ENCODE measurements at places on chromosomes 13 and 19. TPM values are rescaled to one million over a fixed set of nuclear protein-coding genes. Genes with fewer than 3 reads are reported as not detected.

DNA sequence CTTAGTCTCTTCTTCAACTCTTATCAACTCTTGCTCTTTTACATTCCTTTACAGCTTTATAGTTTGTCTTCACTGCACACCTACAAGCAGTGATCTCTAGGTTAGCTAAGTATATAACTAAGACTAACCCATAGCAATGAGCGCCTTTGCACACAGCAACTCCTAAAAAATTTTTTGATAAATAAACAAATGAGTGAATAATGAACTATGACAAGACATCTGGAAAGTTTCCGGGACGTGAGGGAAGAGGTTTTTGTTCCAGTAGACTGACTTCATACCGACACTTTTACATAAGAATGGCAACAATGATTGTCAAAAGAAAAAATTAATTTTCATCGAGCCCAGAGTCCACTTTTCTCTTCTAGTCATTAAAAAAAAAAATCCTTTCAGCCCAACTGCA lies 98.3 kb downstream of the ELF1 start:
- DNase-seq: no peak

The DLEU7 gene
- 3.9 TPM for total RNA-seq

DNA sequence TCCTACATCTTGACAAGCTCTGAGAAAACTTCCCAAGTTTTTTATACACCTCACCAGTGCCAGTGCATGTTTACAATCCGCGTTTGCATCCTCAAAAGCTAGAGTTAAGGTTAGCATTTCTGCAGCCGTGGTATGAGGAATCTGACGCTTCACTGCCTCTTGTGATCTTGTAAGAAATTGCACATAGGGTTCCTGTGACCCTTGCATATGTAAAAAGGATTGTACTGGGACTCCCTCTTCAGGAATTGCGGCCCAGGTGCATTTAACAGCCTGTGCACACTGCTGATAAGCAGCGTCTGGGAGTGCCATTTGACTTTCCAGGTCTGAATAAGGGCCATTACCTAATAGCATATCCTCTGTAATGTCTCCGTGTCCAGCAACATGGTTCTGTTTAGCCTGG lies 15.3 kb downstream of the FPR3 start:
- H3K27me3 ChIP-seq: no peaks in the 10 kb centered on the region
- no peak for DNase-seq
- no peak overlapping the region for H3K4me3 ChIP-seq
- no peak overlapping the region for H3K27ac ChIP-seq

The DCT gene
- total RNA-seq: 1.3 TPM

DNA sequence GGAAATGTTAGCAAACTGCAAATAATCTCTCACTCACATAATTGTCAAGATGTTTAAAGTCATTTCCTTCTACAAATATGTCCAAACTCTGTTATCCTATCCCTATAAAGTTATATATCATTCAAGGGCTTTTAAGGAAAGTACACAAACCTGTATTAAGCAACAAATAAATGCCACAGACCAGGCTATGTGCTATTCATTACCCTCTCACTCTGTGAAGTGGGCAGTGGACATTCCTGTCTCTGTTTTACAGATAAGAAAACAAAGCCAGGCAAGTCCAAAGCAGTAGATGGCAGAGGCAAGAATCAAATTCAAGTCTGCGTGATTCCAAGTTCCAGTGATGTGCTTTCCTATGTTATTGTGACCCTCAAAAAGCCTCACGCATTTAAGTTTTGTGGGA lies 140.6 kb downstream of the LHFPL6 start:
- no peak overlapping the region for H3K27ac ChIP-seq
- no peak for DNase-seq
- H3K4me3 ChIP-seq: no peak overlapping the region
- H3K27me3 ChIP-seq: no peaks in the 10 kb centered on the region
- H3K36me3 ChIP-seq: no peaks in the 10 kb centered on the region
- no peaks in the 10 kb centered on the region for H3K4me1 ChIP-seq

All from spinal cord (tissue), 10 donors.